ENCODE measurements at places on chromosomes 4 and X. TPM values are rescaled to one million over a fixed set of nuclear protein-coding genes. Genes with fewer than 3 reads are reported as not detected.

Gene ASB5
- total RNA-seq = not detected

Gene DSPP
- not detected for total RNA-seq

Gene CBR4
- total RNA-seq = 21.3 TPM

Gene PRDM5
- total RNA-seq = 7.6 TPM

Gene UGT8
- 7.7 TPM for total RNA-seq
